ENCODE measurements at places on chromosomes 1 and 21.
A peak's percentile ranks its signal among the peaks of the same experiment; 100 is the strongest.

- H3K4me1 ChIP-seq = peaks cover 34% of the 10 kb centered on the region
- no peak for DNase-seq
- no peak overlapping the region for H3K27ac ChIP-seq
- no peaks in the 10 kb centered on the region for H3K27me3 ChIP-seq
- no peaks in the 10 kb centered on the region for H3K36me3 ChIP-seq
- H3K4me3 ChIP-seq = no peak overlapping the region
These were observed 114.9 kb downstream of the SIK1 start for GRCh38 chr21:43312011-43312410.

GRCh38 chr1:180911640-180912191 is 981 bp upstream of the KIAA1614 start:
- peak overlapping the region; percentile 61 for H3K4me3 ChIP-seq
- no peaks in the 10 kb centered on the region for H3K36me3 ChIP-seq
- DNase-seq = no peak
- peaks cover 22% of the 10 kb centered on the region for H3K4me1 ChIP-seq
- no peak overlapping the region for H3K27ac ChIP-seq
- no peaks in the 10 kb centered on the region for H3K27me3 ChIP-seq

DNA sequence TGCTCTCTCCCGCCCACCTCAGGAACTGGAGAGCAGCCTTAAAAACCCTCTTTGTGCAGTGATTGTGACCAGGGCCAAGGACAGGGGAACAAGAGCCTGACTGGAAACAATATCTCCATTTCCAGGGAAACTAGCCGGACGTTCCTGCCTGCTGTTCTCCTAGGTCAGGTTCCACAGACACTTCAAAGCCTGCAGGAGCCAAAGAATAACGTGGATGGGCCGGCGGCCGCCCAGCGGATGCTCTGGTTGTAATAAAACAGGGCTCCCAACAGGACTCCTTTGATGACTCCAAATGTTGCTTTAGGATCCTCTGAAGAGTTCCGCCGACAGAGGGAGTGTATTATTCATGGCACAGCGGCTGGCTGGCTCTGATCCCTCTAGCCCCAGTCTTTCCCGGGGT is 162.2 kb downstream of the PLXNA2 start:
- no peaks in the 10 kb centered on the region for H3K36me3 ChIP-seq
- no peaks in the 10 kb centered on the region for H3K27me3 ChIP-seq
- H3K4me1 ChIP-seq = no peaks in the 10 kb centered on the region
- H3K27ac ChIP-seq = no peak overlapping the region

- no peak overlapping the region for H3K4me3 ChIP-seq
- DNase-seq = no peak
These were observed 13.2 kb upstream of the EXO5 start for GRCh38 chr1:40495315-40495903.

GRCh38 chr1:54271341-54271740 is 71.4 kb downstream of the MRPL37 start:
- H3K4me3 ChIP-seq = no peak overlapping the region
- no peaks in the 10 kb centered on the region for H3K27me3 ChIP-seq
- H3K27ac ChIP-seq = no peak overlapping the region
- H3K36me3 ChIP-seq = no peaks in the 10 kb centered on the region
- DNase-seq = no peak
- H3K4me1 ChIP-seq = no peaks in the 10 kb centered on the region

DNA sequence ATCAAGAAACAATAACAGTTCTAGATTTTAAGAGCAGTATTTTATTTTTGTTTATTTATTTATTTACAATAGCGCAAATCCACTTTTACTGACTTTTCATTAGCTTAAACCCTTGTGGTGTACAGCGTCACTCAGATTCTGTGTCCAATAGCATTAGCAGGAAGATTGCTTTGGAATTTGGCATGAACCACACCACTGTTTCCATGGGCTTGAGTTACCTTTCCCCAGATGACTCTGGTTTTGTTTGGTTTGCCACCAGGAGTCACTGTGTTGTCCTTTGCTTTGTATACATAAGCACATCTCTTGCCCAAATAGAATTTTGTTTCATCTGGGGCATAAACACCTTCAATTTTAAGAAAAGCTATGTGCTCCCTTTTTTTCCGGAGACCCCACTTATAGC is 25.9 kb upstream of the SNRPE start:
- H3K36me3 ChIP-seq = peaks cover 2% of the 10 kb centered on the region
- no peak overlapping the region for H3K4me3 ChIP-seq
- H3K4me1 ChIP-seq = no peaks in the 10 kb centered on the region
- DNase-seq = no peak
